GF-D8 (cell line): ENCODE measurements at places on chromosomes 13 and 19.

GRCh38 chr13:67130444-67130843 is 99.7 kb downstream of the PCDH9 start:
- no peak for DNase-seq

DNA sequence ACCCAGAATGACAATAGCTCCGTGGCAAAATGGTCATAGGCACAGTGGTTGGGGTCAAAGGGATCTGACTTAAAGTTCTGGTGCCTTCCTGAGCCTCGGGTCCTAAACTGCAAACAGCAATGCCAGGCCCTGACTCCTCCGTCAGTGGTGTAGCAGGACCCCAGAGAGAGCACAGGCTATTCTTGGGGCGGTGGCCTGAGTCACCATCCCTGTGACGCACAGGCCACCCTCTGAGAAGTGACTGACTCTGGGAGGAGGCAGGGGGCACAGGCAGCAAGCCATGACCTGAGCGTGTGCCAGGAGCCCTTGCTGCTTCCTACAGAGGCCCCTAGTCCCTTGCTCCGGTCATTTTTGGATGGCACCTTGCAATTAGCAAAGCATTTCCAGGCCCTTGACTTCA is 18.7 kb downstream of the PLVAP start:
- no peak for DNase-seq

GRCh38 chr13:107023335-107023734 is 455.4 kb upstream of the ARGLU1 start:
- DNase-seq, result no peak

GRCh38 chr13:31896427-31896826 is 135.1 kb upstream of the FRY start:
- no peak for DNase-seq

GRCh38 chr19:18843960-18844359 is 12.2 kb downstream of the UPF1 start:
- DNase-seq, result no peak

DNA sequence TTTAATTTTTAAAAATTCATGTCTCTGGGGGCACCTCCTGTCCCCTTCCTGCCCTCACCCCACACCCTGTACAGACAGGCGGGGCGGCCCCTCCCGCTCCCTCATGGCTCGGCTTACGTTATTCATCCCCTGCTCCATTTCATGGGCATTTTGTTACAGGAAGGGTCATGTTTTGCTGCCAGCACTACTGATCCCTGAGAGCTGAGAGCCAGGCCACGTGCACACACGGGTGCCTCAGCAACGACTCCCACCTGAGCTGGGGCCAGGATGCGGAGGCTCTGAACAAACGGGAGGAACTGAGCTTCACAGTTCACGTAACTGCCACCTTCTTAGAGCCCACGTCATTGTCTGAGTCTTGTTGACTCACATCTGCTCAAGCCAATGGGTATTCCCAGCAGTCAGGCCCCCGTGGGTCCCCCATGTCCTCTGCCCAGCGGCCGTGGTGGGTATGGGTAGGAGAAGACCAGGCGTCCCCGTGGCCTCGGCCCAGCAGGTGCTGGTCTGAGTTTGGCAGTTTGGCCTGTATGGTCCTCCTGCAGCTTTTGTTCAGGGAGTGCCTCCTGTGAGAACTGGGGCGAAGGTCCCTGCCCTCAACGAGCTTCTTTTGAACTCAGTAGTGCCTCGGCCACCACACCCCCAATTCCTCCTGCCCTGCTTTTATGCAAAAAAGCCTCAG is 16.4 kb upstream of the TMEM255B start:
- no peak for DNase-seq

GRCh38 chr19:32811151-32811550 is 58.4 kb downstream of the SLC7A9 start:
- DNase-seq, result no peak

DNA sequence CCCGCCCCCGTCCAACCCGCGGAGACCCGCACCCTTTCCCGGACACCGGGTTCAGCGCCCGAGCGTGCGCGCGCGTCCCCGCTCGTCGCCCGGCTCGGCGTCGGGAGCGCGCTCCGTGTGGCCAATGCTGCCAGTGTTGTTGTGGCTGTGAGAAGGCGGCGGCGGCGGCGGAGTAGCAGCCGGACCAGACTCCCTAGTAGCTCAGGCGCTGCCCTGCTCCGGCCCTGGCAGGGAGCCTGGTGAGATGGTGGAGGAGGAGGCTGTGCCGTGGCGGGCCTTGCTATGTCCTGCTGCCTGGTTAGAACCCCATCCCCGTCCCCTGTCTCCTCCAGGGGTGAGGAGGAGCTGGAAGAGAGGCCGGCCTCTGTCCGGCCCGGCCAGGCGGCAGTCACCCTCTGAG is 553.2 kb downstream of the TUBA3C start:
- DNase-seq, result no peak

GRCh38 chr13:36787181-36787580 is 31.8 kb upstream of the RFXAP start:
- DNase-seq, result no peak

DNA sequence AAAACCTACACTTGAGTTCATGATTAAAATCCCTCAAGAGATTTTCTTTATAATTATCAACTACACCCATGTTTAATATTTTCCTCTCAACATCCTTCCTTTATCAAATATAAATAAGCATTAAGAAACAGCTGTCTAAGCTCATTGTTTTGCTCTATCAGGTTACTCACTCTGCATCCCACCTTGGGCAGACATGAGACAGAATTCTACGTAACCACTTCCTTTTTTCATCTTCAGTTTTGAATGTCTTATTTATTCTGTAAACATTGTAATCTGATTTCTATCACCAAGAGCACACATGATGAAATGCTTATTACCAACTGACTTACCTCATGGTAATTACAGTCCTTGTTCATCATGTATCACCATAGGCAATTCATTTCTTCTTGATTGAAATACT is 1256.6 kb upstream of the ATXN8OS start:
- DNase-seq, result no peak

- DNase-seq, result no peak
Measured at GRCh38 chr19:32363175-32363574, 17.8 kb downstream of the ZNF507 start.

DNA sequence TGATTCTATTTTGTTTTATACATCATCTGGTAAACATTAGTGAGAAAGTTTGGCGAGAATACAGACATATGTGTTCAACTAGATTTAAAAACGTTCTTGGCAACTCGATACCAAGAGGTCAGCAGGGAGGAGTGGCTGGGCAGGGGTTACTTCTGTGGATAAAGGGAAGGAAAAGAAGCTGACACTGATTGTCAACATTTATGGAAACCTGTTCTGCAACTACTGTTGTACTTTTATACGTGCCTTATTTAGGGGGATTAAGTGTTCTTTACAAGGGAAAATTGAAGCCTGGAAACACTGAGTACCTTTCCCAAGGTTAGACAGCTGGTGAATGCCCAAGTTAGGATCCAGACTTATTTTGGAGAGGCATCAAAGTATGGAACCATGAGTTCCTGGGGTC is 65.0 kb downstream of the MTUS2 start:
- no peak for DNase-seq

DNA sequence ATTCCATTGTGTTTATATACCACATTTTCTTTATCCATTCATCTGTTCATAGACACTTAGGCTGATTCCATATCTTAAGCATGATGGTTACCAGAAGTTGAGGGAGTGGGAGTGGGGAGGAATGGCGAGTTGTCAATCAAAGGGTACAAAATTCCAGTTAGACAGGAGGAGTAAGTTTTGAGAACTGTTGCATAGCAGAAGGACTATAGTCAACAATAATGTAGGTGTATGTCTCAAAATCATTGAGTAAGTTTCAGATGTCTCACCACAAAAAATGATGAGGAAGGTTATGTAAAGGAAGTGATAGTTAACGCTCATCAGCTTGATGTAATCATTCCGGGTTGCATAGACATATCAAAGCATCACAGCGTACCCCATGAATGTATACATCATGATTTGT is 4.6 kb upstream of the UBL3 start:
- no peak for DNase-seq

DNA sequence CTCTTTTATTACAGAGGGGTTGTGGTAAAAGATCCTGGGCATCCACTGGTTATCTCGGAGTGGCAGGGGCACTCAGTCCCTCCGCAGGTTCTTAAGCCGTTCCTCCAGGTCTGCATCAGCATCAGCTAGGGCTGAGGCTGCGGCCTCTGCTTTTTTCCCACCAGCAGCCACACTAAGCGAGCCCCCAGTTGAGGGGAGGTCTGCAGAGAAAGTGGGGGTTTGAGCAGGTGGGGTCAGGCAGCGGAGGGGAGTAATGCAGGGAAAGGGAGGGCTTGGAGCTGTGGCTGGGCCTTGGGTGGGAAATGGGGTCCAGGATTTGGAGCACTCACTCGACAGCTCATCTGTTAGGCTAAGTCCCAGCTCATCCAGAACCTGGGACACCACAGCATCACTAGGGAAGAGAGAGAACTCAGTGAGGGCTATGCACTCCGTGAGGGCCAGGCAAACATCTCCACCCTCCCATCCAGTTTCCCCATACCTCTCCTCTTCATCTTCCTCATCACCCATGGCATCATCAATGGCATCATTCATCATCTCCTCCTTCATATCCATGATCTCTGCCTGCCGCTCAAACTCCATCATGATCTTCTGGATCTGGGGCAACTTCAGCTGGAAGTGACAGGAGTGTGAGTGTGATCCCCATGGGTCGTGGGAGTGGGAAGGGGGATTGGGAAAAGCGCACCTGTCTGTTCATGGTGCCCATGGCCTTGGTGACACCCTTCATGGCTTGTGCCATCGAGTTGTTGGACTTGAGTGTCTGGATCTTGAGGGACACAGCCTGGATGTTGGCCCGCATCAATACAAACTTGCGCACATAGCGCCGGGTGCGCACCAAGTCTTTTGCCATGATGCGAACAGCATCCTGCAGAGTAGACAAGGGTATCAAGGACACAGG is 3.1 kb downstream of the CHMP2A start:
- DNase-seq, result no peak

DNA sequence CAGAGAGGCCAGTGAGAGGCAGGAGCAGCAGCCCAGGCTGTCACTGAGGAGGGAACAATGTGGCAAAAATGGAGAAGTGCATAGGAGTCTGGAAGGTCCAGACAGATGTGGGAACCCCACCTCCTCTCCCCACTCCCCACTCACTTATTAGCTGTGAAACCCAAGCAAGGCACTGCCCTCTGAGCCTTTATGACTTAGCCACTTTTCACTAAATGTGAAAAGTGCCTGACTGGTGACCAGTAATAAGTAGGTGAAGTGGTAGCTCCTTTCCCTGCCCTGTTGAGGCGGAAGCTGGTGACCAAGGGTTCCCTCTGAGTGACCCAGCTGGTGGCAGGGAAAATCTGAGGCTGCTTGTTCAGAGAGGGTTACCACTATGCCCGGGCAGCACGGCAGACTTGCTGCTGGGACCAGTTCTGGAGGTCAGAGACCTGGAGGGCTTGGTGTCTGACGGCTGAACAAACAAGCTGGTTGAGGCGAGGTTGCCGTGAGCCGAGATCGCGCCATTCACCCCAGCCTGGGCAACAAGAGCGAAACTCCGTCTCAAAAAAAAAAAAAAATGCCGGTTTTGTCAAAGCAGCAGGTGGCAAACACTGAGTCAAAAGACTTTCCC is 80.0 kb downstream of the ZNF429 start:
- DNase-seq, result no peak

DNA sequence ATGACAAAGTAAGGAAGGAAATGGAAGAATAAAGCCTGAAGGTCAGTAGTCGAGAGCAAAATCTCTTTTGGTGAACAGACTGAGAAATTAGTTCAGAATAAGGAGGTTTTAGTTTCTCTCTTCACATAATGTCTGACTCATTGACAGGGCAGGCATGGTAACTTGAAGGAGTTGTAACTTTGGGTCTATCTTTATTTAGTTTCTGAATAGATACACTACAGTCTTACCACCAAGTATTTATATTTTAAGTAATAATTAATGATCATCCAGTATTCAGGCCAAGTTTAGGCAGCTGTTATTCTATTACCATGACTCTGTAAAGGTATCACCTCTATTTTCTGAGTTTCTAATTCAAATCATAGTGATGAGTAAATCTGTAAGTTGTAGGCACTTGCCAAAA is 219.9 kb downstream of the SPRY2 start:
- DNase-seq, result no peak

- no peak for DNase-seq
Measured at GRCh38 chr13:39967199-39967959, 311.9 kb downstream of the COG6 start.

DNA sequence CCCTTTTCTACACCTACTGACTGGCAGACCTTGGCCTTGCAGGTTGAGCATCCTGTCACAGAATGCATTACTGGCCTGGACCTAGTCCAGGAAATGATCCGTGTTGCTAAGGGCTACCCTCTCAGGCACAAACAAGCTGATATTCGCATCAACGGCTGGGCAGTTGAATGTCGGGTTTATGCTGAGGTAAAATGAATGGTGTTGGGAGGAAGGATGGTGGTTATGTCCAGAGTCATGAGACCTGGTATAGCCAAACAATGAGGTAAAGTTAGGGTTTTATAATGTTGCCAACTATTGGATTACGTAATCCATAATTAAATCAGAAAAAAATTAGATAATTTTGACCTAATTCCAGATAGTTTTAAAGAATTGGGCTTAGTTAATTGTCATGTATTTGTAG is 212.5 kb downstream of the PCCA start:
- no peak for DNase-seq

DNA sequence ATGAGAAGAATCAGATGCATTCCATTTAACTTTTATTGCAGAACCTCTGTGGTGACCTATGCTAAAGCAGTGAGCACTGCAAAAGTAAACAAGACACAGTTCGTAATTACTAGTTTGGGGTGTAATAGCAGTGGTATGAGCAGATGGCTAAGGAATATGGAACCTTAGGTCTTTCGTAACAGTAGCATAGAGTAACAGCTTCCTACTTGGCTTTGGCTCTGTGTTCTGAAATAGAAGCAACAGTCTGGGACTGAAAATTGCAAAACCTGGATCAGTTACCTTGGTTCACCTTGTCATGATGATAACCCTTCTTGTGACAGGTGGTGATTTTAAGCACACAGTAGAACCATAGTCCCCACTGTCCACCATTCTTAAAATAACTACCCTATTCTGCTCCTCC is 303.4 kb downstream of the GPC6 start:
- no peak for DNase-seq

GRCh38 chr13:24050796-24051715 is 109.5 kb upstream of the SPATA13 start:
- no peak for DNase-seq

GRCh38 chr19:30046522-30046921 is 104.5 kb downstream of the URI1 start:
- no peak for DNase-seq

GRCh38 chr19:55369653-55370304 is 484 bp downstream of the IL11 start:
- DNase-seq, result no peak

GRCh38 chr13:48486836-48487235 is 46.0 kb downstream of the RCBTB2 start:
- DNase-seq, result no peak

- DNase-seq, result no peak
Measured at GRCh38 chr19:47882890-47883289, 3.2 kb downstream of the SULT2A1 start.
